ENCODE measurements at places on chromosomes 2 and 18. TPM values are rescaled to one million over a fixed set of nuclear protein-coding genes. Genes with fewer than 3 reads are reported as not detected.

The OSR1 gene
- total RNA-seq: 2.2 TPM

The CERS6 gene
- 9.0 TPM for total RNA-seq

The SPHKAP gene
- total RNA-seq: under 0.01 TPM

The PLA2R1 gene
- 13.0 TPM for total RNA-seq

The ANKRD30B gene
- total RNA-seq: 1.9 TPM

The TMEM169 gene
- total RNA-seq: 0.43 TPM

- DNase-seq: peak; percentile 27
Measured at GRCh38 chr18:3424280-3424890, 25.6 kb upstream of the TGIF1 start.

DNA sequence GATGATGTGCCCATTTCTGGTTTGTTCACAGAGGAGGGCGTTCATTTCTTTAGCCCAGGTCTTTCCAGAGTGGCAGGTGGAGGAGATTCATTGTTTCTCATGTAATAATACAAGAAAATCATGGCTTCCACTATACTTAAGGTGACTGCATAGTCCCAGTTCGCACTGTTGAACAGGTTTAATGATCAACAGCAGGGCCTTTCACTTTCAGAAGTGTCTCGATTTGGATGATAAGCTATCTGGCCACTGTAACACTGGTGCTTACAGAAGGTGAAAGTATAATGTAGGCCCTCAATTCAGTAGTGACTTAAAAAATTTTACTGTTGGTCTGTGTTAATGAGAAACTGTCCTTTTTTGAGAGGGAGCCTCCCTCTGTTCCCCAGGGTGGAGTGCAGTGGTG lies 1.4 kb downstream of the RMC1 start:
- DNase-seq: no peak

GRCh38 chr2:121287146-121287798 lies 2.3 kb upstream of the TFCP2L1 start:
- no peak for DNase-seq

- DNase-seq: no peak
Measured at GRCh38 chr2:176997792-176998169, 214.8 kb upstream of the HNRNPA3 start.

DNA sequence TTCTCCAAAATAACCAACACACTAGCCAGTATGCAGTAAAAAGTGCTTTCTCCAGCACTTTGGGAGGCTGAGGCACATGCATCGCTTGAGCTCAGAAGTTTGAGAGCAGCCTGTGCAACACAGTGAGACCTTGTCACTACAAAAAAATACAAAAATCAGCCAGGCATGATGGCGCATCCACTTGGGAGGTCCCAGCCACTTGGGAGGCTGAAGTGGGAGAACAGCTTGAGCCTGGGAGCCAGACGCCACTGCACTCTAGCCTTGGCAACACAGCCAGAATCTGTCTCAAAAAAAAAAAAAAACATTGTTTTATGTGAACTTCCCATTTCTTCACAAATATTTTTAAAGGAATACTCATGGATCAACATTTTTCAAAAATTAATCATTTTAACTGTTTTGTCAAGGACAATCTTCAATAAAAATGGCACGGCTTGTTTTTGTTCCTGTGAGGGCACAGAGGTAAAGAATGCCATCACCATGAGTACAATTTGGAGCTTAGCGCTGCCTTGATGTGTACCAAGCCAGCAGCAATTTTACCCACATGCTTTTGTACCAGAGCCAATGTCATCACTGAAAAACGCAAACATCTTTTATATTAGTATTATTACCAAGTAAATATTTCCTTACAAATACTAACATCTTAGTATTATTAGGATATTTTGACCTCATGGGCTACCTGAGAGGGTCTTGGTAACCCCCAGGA lies 26.7 kb downstream of the RAB1A start:
- peak; percentile 19 for DNase-seq

DNA sequence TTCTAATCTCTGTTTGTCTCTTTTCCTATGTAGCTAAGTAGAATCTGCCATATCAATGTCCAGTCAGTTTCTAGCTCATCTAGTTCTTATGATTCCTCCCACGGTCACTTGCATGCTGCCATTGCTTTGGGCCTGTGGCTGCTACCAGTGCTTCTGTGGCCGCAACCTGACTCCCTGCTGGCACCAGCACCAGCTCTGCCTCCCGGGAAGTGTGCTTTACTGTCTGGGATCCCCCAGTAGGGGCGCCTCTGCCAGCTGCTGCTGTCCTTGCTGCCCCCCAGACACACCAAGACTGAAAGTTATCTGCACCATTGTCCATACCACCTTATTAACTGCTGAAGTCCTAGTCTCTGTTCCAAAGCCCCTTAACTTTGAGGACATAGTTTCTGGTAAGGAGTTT lies 56.3 kb downstream of the RAPGEF4 start:
- no peak for DNase-seq

GRCh38 chr2:45941531-45942236 lies 290.2 kb downstream of the PRKCE start:
- no peak for DNase-seq

DNA sequence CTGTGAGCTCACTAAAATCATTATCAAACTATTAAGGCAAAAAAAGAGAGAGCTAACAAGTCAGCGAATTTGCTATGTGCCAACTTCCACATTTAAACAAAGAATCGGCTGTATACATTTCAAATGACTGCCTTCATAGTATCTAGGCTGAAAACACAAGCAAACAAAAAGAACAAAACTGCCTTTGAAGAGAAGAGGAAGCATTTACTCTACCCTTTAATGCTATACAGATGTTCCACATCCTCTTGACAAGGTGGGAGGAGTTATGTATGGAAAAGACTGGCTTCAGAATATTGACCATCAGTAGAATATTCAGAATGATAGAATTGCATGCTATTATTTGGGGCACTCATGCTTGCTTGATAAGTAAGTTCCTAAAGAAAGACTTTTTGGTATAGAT lies 741.7 kb downstream of the PLCL1 start:
- DNase-seq: no peak

DNA sequence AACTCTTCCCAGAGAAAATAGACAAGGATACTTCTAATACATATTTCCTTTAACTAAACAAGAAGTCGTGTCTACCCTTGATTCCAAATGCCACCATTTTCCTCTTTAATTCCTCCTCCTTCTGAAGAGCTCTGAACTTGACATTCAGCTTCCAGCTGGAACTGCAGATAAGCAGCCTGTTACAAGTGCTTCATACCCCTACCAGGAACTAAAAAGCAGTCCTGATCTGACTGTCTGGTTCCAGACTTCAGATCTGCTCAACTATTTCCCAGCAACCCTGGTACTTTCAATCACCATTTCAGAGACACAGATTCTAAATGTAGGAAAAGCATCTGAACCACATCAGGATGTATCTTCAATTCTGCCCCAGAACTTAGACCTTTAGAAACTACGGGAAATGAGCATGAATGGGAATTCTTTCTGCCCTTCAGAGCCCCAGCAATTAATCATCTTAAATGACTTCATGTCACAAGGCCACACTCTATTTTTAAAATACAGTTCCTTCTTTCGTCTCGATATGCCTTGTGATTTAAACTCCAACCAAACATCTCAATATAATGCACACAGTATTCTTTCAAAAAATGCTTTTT lies 159.5 kb downstream of the L3MBTL4 start:
- no peak for DNase-seq

GRCh38 chr18:75654851-75655751 lies 227.6 kb upstream of the SMIM21 start:
- peak; percentile 40 for DNase-seq

GRCh38 chr2:228793116-228793515 lies 478.0 kb downstream of the PID1 start:
- peak; percentile 9 for DNase-seq

Data from fibroblast of villous mesenchyme (primary cell).